ENCODE measurements at places on chromosomes 5 and 9.

GRCh38 chr5:53029608-53030007, 40.5 kb downstream of the ITGA2 start:
- DNase-seq: no peak

DNA sequence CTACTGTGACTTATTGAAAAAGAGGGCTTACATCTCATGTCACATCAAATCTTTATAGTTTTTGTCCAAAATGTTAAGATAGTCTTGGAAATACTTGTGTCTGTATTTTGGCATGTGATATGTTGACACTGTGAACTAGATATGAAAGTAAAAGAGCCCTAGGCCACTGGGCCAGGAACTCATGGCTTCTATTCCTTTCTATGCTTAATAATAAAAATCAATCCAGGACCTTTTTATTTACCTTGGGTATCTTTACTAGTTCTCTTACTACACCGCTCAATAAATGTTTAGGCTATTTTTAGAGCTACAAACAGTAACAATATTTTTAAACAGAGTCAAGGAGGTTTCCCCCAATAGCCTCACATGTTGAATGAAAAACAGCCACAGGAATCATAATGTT, 348.6 kb upstream of the SLC24A2 start:
- no peak for DNase-seq

DNA sequence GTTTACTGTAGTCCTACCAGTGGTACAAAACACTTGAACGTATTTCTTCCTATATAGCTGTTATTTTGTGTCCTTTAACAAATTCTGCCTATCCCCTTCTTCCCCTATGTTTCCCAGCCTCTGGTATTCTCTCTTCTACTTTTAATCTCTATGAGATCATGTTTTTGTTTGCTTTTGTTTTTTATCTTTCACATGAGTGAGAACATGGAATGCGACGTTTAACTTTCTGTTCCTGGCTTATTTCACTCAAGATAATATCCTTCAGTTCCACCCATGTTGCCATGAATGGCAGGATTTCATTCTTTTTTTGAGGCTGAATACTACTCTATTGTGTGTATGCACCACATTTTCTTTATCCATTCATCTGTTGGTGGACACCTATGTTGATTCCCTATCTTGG, 634.4 kb upstream of the WWC1 start:
- no peak for DNase-seq

GRCh38 chr5:169860585-169860984, 119.7 kb downstream of the INSYN2B start:
- DNase-seq: no peak

DNA sequence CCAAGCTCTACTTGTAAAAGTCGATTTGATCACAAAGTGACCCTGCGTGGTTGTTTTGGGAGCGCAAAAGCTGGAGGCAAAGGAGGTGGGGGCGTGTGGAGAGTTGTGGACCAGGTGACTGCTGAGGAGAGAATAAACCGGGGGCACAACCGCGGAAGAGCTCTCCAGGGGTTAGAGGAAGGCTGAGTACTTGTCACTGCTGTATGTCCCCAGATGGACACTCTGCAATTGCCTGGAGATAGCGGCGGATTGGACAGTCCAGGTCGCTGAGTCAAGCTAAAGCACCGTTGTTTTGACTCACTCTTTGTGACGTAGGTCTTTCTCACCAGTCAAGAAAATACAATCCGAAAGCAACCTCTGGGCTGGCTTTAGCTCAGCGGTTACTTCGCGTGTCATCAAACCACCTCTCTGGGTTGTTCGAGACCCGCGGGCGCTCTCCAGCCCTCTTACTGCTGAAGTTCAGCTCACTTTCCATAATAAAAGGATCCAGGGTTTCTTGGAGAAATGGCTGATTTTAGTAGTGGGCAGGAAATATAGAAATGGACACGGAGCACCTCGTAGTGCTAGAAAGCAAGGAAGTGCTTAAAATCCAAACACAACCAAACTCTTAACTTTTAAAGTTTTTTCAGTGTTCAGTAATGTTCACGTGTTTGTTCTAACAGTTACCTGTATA, 25.7 kb downstream of the ZMAT2 start:
- DNase-seq: peak; percentile 13

- no peak for DNase-seq
These were observed 38.1 kb downstream of the ANGPTL2 start for GRCh38 chr9:127084076-127085039.

DNA sequence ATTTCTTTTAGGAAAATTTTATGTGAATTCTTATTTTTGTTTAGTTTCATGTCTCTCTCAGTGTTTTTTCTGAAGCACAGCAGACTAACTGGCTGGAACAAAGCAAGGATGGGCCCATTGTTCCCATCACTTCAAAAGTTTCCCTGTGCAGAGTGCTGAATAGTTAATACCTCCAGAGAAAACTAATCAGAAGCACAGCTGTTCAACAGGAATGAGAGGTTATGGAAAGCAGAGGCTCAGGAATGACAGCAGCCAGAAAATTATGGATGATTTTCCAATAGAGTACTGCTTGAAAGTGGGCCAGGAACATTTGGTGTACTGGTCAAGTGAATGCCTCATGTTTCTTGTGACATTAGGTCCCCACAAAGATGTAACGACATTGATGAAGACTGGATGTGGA, 173.0 kb upstream of the TARS1 start:
- DNase-seq: no peak

GRCh38 chr5:58231041-58231440, 228.8 kb downstream of the PLK2 start:
- no peak for DNase-seq

- DNase-seq: no peak
These were observed 234.2 kb upstream of the MEF2C start for GRCh38 chr5:89117124-89117644.

DNA sequence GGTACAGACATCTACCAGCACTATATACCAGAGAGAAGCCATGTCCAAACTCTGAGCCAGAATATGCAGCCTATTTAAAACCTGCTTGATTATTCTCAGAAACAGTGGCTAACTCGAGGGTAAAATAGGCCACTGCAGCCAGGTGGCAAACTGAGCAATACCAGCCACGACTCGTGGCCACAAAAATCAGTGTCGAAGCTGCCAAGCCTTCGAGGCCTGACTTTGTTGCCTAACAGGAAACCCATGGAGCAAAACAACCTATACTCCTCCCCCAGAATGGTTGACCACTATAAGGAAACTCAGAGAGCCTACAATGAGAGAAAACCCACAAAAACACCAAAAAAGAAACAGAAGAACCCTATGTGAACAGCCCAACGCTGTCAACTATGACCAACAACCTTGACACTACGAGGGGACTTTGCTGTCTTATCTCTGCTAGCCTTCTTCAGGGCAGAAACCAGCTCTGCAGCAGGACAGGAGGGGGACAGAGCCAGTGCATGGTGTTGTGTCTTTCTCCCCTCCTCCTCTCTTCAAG, 133.8 kb downstream of the TMEM174 start:
- DNase-seq: no peak

DNA sequence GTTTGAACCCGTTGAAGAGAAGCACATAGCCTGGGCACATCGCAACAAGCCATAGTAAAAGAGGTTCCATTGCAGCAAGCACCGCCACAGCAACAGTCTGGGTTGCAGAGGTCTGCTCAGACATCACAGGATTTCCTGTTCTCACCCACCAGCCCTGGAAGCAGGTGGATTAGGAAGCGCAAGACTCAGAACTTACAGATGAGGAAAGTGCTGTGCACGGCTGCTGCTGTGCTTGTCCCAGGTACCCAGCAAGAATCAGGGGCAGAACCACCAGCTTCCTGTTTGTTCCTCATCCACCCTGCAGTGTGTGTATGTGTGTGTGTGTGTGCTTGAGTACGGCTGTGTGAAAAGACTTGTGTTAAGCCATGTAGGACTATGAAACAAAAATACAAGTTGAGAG, 124.7 kb upstream of the IRX2 start:
- no peak for DNase-seq

DNA sequence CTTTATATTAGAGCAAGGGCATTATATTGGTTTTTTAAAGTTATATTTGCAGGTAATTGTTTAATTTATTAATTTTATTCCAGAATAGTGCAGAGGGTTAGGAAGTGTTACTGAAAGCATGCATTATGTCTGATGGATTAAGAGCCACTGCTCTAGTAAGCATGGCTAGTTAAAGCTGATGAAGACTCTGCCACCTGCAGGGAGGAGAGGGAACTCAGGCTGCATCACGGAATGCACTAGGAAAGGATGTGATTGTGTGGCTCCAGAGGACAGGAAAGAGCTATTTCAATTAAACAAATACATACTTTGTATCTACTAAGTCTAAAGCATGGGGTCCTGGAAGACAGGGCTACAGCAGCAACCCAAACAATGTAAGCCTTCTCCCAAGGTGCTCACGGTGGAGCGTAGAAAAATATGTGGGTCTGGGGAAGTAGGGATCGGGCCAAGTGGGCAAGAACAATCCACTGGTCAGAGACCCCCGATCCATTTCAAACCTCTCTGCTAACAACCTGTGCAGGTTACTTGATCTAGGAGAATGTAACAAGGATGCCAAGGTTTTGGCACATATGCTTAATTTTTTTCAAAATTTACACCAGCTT, 15.3 kb upstream of the GRXCR2 start:
- no peak for DNase-seq

DNA sequence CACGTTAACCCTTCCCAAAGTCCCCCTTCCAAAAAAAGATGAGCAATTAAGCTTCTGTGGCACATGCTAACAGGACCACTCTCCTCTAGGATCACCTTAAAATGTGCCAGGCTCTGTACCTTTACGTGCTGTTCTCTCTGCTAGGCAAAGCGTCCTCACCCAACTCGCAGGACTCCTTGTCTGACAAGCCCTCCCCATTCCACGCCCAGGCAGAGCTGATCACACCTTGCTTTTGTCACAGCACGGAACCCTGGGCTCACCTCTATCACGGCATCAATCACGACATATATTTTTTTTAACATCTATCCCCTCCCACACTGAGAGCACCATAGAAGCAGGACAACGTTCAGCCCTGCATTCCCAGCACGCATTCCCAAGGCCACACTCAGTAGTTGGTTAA, 47.1 kb downstream of the CDK5RAP2 start:
- no peak for DNase-seq

DNA sequence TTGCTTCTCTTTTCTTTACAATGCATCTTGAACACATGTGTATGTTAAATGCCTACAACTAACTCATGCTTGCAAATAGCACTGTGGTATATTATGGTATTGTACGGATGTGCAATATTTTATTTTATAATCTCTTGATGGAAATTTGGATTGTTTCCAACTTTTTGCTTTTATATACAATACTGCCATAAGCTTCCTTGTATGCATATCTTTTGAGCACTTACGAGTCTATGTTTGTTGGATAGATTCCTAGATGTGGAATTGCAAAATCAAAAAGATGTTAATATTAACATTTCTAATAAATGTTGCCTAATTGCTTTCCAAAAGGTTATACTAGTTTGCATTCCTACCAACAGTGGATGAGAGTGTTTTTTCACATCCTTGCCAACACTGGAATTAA, 3.4 kb upstream of the GALNT12 start:
- DNase-seq: no peak

DNA sequence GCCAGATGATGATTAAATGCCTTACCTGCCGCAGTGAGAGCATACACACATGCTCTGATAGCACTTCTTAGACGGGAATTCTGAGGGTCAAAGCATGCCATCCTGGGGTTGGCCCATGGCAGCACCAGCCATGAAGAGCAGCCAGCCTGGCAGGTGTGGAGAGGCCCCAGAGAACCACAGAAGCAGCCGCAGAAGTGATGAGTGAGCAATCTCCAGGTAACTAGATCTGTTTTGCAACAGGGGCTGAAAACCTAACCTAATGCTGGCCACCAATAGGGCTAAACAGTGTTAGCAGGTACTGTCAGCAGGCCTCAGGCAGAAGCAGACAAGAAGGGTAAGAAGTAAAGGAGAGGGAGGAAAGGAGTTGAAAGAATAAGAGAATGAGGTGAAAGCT, 33.5 kb upstream of the HOMER1 start:
- DNase-seq: no peak

DNA sequence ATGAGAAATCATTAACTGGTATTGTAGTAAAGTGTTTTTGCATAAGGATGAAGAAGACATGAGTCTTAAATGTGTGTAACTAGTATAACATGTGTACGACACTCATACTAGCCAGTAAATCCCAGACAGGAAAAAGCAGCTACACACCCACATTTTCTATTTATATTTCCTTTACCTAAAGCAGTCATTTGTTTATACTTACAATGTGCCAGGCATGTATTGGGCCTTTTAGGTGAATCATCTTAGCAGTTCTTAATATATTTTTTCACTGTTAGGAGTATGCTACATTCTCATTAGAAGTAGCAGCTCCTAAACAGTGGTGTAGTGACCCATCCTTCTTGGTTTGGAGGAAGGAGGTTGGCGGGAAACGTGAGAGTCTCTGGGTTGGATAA, 55.8 kb upstream of the TMC1 start:
- no peak for DNase-seq

GRCh38 chr9:126058591-126058990, 268.0 kb upstream of the MVB12B start:
- no peak for DNase-seq

- no peak for DNase-seq
These were observed 213.2 kb downstream of the EPB41L4A start for GRCh38 chr5:112205846-112206245.

GRCh38 chr5:16571016-16571415, 45.8 kb downstream of the RETREG1 start:
- no peak for DNase-seq

DNA sequence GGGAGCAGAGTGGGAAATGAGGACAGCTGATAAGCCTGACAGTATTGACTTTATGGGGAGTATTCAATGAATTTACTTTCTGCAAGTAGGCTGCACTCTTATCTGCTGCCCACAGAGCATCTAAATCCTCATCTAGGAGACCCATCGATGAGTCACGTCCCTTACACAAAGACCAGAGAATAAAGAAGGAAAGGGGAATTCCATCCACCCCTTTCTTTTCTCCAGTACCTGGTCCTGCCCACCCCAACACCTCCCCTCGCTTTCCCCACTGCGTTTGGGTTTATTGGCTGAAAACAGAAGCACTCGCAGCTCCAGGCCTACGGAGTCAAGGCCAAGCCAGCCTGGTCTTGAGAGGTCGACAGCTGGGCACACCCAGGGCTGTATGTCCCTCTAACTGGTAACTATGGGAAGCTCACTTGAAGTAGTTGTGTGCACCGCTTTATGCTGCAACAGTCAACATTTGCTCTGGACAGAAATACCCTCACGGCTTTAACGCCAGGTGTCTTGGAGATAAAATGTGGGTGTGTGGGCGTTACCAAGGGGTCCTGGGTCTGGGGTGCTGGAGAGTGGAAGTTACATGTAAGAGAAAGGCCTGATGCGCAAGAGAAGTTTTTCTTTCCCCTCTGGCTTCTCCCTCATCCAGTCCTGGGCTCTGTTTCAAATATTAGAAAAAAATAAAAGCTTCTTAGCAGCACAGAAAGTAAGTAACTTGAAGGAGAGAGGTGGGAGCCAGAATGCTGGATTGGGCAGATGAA, 14.5 kb upstream of the TAL2 start:
- DNase-seq: no peak
